ENCODE measurements at places on chromosomes 1 and 21.

- DNase-seq: no peak
Measured at GRCh38 chr1:59366346-59366745, 69.5 kb downstream of the FGGY start.

GRCh38 chr1:156129687-156130577, 15.4 kb downstream of the LMNA start:
- DNase-seq: peak; percentile 83

GRCh38 chr1:162943622-162944021, 82.6 kb upstream of the CCDC190 start:
- DNase-seq: no peak

- no peak for DNase-seq
Measured at GRCh38 chr1:218384581-218384993, 39.5 kb downstream of the TGFB2 start.

- DNase-seq: no peak
Measured at GRCh38 chr1:92037400-92037799, 7.6 kb downstream of the EPHX4 start.

DNA sequence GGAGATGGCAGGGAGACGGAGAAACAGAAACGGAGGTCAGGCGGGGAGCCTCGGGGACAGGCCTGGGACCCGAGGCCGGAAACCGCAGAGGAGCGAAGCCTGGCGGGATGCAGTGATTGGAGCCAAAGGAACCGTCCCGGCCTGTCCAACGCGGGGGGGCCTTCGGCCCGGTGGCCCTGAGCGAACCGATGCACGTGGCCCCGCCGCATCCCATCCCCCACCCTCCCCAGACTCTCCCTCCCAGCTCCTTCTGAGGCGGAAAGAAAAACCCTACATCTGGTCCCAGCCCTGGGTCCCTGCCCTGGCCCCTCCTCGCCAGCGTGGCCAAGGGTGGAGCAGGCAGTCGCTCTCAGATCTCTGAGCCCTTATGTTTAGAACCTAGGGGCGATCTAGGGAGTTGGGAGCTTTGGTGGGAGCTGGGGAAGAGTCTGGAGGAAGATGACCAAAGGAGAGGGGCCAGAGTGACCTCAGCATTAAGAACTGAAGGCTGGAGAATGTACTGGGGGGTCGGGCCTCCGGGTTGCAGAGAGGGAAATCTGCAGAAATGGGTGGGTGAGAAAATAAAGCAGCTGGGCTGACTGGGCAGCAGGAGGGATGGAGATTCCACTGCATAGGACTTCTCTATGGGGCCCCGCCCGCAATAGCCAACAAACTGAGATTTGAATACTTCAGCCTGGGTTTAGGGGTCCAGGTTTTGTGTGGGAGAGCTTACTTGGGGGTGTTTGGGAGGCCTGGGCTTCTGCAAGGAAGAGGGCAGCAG, 1.5 kb upstream of the CRABP2 start:
- peak; percentile 42 for DNase-seq

GRCh38 chr1:186474208-186474607, 13.3 kb upstream of the PDC start:
- DNase-seq: no peak

- DNase-seq: no peak
Measured at GRCh38 chr21:36735724-36736320, 36.9 kb downstream of the SIM2 start.

- DNase-seq: no peak
Measured at GRCh38 chr1:105565006-105565405, 1491.5 kb upstream of the PRMT6 start.

DNA sequence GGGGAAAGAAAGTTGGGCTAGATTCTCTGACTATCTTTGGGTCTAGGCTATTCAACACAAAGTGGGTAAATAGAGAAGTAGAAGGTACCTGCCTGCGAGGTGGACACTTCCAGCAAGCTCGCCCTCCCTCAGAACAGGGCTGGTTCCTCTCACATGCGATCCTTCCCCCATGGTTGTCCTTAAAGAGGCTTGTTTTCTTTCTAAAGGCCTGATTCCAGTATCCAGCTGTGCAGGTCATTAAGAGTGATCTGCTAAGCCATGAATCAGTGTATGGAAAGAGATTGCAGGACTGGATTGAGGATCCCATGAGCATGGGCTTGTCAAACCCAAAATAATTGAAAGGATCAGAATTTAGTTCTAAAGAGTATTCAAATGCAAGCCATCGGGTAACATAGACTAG, 189.0 kb downstream of the URB2 start:
- no peak for DNase-seq

- no peak for DNase-seq
Measured at GRCh38 chr1:175737451-175737850, 5.9 kb downstream of the TNR start.

DNA sequence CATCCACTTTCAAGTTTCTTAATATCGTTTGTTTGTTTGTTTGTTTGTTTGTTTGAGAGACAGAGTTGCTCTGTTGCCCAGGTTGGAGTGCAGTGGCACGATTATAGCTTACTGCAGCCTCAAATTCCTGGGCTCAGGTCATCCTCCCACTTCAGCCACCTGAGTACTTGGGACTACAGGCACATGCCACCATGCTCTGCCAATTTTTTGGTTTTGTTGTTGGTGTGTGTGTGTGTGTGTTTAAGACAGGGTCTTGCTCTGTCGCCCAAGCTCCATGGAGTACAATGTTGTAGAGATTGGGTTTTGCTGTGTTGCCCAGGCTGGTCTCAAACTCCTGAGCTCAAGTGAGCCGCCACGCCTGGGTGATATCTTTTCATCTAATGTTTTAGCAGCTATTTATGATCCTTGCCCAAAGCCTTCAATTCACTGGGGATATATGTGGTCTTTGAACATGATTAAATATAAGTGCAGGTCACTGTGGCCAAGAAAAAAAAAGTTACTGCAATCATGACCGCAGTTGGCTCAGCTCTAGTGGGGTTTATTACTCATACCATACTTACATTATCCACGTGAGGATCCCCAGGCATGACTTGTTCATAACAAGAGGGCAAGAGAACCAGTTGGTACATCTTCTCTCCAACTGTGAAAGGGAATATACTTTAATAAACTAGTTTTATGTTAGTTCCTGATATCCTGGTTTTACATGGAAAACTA, 8.0 kb downstream of the RRP1B start:
- no peak for DNase-seq

GRCh38 chr1:82565146-82565545, 764.4 kb downstream of the ADGRL2 start:
- no peak for DNase-seq

DNA sequence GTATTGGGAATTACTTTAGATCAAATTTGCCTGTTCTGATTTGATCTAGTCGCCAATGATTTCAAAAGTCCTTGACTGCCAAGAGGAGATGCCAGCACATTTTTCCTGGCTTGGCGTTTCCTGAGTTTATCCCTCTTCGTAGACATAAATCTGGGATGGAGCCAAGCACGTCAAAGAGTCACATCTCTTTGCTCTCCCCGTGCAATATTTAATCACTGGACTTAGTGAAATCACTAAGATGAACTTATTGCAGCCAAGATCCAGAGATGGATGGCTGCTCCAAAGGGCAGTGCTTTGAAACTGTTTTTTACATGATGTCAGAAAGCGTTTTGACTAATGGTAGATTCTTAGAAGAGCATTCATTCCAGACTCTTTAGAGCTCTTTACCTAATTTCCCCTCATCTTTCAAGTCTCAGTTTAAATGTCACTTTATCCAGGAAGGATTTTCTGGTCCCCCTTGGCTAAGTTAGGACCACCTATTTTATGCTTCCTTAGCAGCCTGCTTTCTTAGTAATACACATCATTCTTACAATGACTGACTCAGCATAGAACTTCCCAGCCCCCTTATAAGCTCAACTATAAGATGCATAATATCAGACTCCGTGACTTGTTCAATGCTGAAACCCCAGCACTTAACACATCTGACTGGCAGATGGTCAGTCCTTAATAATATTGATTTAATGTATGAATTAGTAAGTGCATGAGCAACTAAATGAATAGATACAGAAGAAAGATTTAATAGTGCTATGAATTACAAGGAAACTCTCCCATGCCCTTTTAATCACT, 94.4 kb upstream of the GREM2 start:
- no peak for DNase-seq

- DNase-seq: no peak
Measured at GRCh38 chr1:106975944-106976343, 80.5 kb upstream of the PRMT6 start.

- DNase-seq: no peak
Measured at GRCh38 chr1:108892356-108893140, 15.8 kb downstream of the GPSM2 start.

DNA sequence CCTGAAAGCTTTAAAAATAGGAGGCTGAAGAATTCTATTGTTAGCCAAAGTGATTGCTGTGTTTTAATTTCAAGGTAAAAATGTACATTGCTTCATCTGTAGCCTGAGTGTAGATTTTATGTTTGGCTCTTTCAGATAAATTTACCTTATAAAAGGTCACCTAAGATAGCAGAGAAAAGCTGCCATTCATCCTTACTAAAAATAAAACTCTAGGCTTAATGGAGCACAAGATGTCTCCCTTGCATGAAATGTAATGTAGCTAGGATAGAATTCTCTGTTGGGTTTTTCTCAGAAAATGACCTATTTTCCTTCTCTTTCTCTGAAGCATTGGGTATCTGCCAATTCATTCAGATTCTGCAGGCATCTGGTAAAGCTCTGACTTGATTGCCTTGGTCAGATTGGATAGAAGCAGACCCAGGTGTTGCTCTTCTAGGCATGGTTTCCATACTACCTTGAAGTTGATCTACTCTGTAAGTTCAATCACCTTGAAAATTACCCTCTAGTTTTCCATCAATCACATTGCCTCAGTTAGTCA, 176.6 kb upstream of the GORAB start:
- no peak for DNase-seq

GRCh38 chr1:203340112-203340790, 10.7 kb downstream of the FMOD start:
- peak; percentile 56 for DNase-seq

DNA sequence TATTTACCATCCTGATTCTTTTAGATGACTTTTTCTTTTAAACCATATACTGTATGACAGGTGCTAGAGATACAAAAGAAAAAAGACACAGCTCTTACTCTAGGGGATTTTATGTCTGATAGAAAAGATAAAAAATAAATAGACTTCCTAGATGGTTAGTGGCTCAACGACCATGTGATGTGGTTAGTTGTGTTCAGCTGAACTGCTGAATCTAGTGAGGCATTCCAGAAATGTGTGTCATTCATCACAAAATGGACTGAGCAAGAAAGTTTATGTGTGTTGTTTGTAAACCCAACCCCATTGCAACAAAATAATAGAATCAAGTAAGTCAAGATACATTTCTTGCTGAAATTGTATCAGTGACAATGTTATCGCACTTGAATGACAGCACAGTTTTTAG, 205.8 kb upstream of the LYPLAL1 start:
- no peak for DNase-seq

DNA sequence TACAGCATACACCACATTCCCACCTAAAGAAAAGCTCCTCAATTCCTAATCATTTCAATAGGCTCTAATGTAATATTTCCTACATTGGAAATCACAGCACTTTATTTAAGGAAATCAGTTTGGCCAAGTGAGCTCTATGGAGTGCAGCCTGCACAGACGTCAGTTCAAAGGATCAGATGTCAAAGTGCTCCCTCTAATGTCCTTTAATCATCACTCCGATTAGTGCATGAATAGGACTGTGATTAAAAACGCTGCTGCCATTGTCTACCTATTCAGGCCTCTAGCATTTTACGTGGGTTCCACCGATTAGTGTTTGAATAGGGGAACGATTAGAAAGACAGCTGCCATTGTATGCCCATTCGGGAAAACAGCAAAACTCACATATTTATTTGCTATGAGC, 50.2 kb downstream of the DPYD start:
- no peak for DNase-seq

GRCh38 chr1:245085508-245086095, 69.2 kb upstream of the KIF26B start:
- no peak for DNase-seq

GRCh38 chr21:35170244-35170643, 121.1 kb upstream of the RUNX1 start:
- DNase-seq: no peak

- no peak for DNase-seq
Measured at GRCh38 chr21:42747746-42748351, 94.4 kb downstream of the PDE9A start.

GRCh38 chr1:37308031-37308960, 166.1 kb upstream of the ZC3H12A start:
- no peak for DNase-seq

DNA sequence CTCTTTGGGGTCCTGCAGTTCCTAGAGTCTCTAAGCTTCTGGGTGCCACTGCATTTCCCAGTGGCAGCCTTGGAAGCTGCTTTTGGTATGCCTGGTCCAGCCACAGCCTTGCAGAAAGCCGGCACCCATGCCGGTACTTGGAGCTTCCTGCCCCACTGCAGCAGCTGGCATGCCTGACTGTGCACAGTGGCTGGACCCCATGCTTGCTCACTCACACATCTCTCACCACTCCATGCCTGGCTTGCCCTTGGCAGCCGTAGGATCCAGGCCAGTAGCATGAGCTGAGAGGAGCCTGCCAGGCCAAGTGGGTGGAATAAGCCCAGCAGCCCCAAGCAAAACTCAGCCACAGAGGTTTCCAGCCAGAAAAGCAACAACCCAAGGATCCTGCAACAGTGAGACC, 20.3 kb upstream of the FNBP1L start:
- no peak for DNase-seq

- DNase-seq: no peak
Measured at GRCh38 chr1:107870696-107871095, 94.3 kb downstream of the VAV3 start.

DNA sequence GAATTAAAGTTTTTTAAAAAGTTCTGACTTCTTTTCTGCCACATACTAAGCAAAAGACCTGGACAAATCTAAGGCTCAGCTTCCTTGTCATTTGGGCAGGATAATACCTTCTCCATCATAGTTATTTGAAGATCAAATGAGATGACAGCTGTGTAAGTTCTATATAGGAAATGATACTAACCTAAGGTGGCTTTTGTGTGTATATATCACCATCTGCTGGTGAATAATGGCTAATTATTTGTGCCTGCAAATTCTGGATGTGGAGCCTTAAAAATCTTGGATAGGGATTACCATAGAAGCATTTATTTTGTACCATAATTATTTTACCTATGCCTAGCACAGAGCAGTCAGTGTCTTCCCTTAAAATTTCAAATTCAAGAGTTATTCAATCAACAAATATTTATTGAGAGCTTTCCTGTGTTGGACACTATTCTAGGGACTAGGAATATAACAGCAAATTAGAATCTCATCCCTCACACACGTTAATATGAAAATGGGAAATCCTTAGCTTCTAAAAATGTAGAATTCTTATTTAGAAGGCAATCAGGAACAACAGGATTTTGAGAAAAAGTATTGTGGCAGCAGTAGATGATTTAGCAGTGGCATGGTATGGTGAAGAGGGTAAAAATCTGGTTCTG, 89.8 kb downstream of the TMEM200B start:
- DNase-seq: no peak

- no peak for DNase-seq
Measured at GRCh38 chr1:5644281-5645134, 347.7 kb downstream of the NPHP4 start.

- DNase-seq: no peak
Measured at GRCh38 chr1:196466654-196467053, 141.6 kb downstream of the KCNT2 start.

GRCh38 chr1:217871955-217872354, 240.8 kb downstream of the SPATA17 start:
- no peak for DNase-seq
